ENCODE measurements at places on chromosomes 12 and 14. TPM values are rescaled to one million over a fixed set of nuclear protein-coding genes. Genes with fewer than 3 reads are reported as not detected.

DNA sequence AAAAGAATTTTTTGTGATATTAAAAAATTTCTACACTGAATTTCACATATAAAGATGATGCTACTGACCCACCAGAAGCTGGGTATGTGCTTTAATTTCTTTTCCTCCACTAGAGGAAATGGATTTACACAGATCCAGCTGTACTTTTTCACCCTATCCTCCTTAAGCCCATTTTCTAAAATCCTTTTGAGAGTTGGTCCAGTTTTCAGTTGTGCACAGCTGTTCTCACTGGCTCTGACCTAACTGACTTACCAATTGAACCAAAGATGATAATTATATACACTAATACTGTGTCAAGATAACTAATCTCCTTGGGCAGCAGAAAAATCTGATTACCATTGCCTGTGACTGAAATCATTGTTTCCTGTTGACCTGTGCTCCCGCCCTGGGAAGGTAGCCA, 108.5 kb downstream of the ZFC3H1 start:
- DNase-seq, result no peak

GRCh38 chr12:11607313-11608081, 42.0 kb upstream of the ETV6 start:
- no peak for DNase-seq

MORN3 gene
- total RNA-seq, result not detected

ACOT4 gene
- total RNA-seq, result 0.76 TPM

LMO3 gene
- not detected for total RNA-seq

DNA sequence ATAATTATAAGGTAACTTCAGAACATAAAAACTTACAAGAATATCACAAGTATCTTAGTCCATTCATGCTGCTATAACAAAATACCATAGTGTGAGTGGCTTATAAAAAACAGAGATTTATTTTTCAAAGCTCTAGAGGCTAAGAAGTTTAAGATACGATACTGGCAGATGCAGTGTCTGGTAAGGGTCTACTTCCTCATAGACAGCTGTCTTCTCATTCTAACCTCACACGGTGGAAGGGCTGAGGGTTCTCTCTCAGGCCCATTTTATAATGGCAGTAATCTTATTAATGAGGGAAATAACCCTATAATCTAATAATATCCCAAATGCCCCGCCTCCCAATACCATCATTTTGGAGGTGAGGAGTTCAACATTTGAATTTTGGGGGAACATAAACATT, 23.7 kb upstream of the OSBPL8 start:
- DNase-seq, result no peak

DNA sequence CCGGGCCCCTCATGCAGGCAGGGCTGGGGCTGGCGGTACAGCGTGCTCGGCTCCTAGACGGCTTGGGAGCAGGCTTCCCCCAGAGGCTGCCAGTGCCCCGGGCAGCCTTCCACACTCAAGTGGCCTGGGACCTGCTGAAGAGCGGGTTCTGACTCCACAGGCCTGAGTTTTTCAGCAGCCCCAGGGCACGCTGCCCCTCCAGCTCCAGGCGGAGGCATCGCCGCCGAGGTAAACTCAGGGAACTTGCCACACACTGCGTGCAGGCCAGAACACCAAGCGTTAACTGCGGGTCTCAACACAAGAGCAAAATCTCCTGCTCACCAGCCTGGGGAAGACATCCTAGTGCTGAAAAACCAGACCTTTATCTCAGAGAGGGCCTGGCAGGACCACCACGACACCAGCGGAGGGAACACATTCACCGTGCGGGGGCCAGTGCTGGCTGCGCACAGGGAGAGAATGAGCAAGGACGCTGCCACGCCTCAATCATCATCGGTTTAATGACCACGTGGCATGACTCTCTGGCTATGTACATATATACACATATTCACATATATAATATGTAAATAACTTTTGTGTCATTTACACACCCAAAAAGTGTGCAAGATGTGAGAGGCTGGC, 21.3 kb downstream of the PSMC1 start:
- no peak for DNase-seq

DNA sequence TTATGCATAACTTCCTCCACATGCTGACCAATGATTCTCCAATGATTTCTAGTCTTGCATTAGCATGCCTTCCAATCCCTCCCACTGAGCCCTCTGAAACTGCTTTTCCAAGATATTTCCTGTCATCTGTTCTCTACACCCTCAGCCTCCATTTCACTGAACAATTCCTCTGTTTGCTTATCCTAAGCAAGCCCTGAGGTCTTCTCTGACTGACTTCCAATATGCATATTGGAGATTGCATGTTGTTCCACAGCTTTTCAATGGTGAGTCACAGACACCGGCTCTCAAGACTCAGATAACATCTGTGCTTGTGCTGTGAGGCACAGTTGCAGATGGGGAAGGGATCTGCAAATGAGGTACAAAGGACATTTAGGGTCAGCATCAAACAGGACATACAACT, 141.0 kb downstream of the SLC16A7 start:
- DNase-seq, result peak; percentile 57

DNA sequence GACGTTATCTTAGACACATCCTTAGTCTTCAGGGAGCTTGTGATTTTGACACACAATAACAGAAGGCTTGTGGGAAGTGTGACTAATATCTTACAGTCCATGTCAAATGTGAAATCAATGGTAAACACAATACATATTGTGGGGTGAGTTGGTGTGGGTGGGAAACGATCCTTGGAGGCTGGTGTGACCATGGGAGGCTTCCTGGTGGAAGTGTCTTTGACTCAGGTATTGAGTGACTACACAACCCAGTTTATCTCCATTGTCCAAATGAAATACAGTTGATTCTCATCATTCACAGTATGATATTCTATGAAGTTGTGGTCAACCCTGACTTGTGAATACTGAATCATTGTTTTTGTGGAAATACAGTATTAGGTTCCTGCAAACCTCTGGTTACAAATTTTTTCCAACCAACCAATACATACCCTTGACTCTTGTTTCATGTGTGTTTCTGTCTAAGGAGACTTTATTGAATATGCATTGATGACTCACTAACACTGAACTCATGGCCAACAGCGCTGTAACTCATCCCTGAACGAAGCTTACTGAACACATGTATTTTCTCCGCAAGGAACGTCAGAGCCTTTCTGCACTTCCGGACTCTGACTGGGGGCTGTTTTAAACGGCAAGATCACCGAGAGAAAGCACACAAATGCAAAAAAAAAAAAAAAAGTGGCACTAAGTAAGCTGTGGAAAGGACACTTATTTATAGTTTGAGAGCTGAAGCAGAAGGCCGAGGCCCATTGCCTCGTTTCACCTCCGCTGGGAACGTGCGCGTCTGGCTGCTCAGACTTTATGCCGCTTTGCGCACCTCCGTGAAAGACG, 59.0 kb downstream of the CLMN start:
- peak; percentile 12 for DNase-seq

DNA sequence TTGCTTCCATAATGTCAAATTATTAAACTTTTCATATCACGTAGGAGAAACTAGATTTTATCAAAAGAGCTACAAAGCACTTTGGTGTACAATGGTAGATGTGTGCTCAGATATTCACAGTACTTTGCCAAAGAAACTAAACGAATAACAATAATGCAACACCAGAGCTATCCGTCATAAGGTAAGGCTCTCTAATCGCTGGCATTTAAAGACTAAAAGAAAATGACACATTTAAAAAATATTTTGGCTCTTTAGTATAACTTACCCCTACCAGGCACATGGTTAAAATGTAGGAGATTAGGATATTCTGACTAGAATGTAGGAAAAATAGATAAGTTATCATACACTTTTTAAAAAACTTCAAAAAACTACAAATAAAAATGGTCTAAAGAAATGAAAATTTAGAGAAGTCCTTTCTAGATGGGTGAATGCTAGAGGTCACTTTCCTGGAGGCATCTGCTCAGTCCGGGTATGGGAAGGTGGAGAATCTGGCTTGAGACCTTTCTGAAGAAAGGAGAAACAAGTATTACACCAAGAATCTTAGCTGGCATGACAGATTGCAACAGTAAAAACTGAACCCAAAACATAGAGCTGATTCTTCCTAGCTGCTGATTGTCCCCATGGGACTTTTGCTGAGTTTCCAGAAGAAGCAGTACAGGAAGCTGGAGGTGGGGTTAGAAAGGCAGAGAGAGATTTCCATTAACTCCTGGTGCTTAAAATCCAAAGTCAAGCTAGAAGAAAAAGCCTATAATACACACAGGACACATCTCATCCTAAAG, 67.9 kb downstream of the FAR2 start:
- DNase-seq, result no peak

- DNase-seq, result no peak
These were observed 278.7 kb upstream of the PRICKLE1 start for GRCh38 chr12:42868291-42868690.

DNA sequence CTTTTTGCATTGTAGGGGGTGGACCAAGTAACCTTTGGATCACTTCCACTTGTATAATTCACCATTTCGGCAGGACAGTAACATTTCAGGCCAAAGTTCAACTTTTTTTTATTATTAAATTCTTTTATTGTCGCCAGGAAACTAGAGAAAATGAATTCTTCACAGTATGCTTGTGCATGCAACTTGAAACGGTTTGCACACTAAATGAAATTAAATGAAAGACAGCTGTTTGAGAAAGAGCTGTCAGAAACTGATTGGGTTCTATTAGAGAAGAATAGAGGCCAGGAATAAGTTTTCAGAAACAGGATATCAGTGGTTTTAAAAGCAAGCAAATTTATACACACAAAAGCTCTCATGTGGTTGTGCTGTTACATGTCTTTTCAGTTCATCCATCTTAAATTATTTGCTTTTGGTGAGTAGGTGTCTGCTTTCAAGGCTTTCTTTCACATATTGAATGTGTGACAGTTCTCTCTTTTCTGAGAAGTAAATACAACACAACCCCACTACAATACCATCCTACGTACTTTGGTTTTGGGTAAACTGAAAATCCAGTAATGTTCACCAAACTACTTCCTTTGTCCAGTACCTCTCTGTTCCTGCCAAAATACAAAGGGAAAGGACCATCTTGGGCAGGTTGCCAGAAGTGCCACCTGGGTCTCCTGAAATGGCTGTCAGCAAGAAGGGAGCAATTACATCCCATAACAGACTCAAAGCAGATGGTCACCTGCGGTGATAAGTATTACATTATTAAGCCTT, 291.7 kb downstream of the RAD51B start:
- DNase-seq, result no peak

POLE2 gene
- 75.1 TPM for total RNA-seq

DNA sequence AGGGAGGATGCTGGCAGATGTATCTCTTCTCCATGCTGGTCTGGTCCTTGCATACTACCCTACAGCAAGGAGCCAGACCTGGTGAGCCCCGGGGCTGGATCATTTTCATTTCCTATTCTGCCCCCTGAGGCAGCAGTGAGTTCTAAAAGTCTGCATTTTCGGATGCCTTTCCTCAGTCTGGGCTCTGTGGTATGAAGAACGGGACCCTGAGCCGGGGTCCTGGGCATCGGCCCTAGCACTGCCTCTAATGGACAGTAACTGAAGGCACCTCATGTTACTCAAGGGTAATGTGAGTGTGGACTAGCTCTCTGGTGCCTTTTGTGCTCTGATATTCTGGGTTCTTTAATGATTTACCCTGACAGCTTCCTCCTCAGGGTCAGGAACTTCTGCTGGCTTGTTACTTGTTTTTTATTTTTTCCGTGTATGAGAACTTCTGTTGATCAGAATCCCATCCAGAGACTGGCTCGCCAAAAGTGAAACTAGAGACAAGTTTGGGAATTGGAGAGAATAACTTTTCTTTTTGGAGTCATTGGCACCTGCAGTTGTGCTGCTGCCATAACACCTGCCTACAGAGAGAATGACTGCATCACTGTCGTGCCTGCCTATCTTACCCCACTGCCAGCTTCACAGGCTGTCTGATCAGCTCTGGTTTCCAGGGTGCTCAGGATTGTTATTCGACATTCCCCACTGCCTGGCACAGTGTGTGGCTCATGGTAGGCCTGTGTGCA, 62.3 kb downstream of the SUSD6 start:
- DNase-seq, result no peak

- DNase-seq, result no peak
These were observed 113.0 kb downstream of the RALGAPA1 start for GRCh38 chr14:35696119-35696518.

DNA sequence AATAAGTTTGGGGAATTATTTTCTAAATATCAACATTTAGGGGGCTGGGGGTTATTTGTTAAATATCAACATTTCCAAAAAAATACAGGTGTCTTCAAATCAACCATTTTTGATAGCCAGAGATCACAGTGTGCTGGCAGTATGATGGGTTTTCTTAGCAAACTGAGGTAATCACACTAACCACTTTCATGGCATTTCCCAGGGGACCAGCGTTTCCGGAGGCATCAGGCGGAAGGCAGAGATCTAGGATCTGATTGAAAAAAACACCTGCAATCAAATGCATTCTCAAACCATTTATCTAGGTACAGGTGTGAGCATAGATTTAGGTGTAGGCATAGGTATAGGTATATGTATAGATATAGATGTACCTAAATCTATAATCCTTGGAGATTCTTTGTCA, 34.6 kb downstream of the GLRX5 start:
- no peak for DNase-seq

- peak; percentile 2 for DNase-seq
These were observed 1124.7 kb downstream of the FLRT2 start for GRCh38 chr14:86654558-86655184.

DNA sequence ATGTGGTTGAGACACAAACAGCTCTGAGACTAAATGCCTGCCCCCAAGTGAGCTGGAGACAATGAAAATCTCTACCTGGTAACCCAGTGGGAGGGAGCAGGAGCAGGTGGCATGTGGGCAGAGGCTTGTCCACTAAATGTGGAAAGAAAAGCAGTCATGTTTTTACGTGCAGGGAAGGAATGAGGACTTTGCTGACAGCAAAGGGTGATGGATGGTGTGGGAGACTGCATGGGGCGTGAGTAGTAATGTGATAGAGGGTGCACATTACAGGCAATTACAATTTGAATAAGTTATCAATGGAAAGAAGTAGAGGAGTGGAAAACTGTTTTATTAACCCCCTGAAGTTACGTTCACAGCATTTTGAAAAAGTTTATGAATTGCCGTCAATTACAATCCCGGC, 176.6 kb downstream of the NRXN3 start:
- DNase-seq, result no peak

GRCh38 chr12:67816269-67816668, 167.7 kb downstream of the DYRK2 start:
- no peak for DNase-seq

DNA sequence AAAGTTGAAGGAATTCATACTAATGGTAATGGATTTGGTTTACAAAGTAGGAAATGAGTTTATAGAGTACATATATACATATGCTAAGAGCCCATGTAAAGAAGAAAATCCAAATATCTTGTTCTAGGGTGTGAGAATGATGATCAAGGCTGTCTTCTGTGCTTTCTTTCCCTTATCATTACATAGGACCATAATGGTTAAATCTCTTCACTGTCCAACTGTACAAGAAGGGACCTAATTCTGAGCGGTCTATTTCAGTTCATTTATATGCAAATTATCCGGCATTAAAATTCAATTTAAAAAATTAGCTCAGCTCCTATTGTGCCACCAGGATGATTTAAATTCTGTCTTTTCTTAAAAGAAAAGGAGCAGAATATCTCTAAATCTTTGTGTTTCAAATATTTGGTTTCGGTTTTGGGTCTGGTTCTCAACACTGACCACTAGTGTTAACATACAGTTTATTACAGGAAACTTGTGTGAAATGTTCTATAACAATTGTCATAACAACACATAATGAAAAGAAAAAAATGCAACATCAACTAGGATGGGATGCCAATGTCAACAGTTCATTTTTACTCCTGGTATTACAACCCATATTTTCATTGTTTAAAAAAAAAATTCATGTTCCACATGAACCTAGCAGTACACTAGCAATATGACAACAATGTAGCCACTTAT, 16.8 kb downstream of the OR4K1 start:
- no peak for DNase-seq

- DNase-seq, result no peak
These were observed 2.9 kb downstream of the ATXN3 start for GRCh38 chr14:92103363-92103989.
